Lung (tissue), 17 donors: ENCODE measurements at places on chromosomes 7 and 10. TPM values are rescaled to one million over a fixed set of nuclear protein-coding genes. Genes with fewer than 3 reads are reported as not detected.

DNA sequence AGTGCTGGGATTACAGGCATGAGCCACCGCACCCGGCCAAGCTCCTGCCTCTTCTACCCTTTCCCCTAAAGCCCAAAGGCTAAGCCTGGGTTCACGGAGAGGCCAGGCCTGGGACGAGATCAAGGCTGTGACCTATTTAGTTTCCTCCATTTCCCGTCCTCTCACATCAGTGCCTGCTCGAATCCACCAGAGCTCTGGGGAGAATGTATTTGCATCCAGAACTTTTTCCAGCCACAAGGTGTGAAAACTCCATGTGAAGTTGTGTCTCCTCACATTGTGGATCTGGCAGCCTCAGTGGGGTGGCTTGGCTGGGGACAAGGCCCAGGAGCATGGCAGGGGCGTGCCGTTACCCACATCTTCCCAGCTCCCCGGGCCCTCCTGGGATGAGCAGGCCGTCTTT is 38.0 kb downstream of the SMKR1 start:
- no peak for DNase-seq

DNA sequence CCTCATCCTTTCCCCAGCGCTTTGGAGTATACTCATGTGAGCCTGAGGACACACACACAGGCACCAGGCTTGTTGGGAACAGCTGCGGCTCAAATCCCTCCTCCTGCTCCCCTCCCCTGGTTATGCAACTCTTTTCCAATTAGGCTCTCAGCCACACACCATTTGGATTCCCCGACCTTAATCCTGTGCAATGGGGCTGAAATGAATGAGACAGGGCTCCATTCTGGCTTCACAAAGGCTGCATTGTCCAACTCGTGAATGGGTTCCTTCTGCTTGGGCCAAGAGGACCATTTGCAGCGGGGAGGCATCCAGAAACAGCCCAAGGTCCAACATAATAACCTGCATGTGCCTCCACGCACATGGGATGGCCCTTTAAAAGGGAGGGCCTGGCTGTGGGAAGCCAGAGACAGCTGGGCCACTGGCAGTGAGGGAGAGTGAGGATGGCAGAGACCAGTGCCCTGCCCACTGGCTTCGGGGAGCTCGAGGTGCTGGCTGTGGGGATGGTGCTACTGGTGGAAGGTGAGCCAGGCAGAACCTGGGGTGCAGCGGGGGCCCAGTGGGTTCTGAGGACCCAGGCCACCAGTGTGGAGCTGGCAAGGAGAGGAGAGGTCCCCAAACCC is at the start of gene RGR:
Gene RGR (plus strand): TSS at position 403 of the 620 bp plus-strand sequence. CDS start 38 bp downstream, at position 441.
- DNase-seq: peak; percentile 42

Gene CYP26A1
- total RNA-seq: not detected

DNA sequence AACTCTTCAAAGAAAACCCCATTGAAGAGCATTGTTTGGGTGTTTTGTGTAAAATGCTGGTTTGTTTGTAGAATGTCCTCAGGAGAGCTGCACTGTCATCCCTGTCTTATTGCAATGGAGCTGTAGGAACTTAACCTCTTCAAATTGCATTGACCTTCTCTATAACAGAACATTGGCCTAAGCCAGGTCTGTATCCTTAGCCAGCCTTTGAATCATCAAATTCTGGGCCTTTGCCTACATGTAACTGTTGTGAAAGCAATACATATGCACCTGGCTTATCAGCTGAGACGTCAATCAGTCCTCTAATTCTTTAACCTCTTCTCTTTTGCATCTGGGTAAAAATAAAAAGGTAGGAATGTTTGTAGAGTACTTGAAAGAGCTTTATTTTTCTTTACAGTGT is 196.0 kb downstream of the CSTF2T start:
- DNase-seq: no peak

GRCh38 chr10:61961278-61961677 is 59.8 kb downstream of the ARID5B start:
- DNase-seq: no peak

- DNase-seq: no peak
These were observed 366.5 kb upstream of the AKR1E2 start for GRCh38 chr10:4459531-4459930.

Gene CCNJ
- 6.7 TPM for total RNA-seq

DNA sequence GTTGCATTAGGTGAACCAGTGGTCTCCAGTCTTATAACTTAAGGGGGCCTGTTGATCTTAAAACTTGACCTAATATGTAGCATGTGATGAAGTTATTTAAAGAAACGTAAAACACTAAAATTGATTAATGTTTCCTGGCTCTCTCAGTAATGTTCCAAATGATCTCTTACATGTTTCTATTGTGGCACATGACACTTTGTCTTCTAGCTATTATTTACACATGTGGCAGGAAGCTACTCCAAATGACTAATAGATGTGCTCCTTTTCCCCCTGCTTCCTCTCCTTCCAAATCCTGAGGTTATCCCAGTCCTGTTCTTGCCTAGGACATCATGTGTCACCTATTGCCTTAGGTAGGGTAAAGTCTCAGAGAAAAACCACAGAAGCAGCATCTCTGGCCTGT is 89.4 kb downstream of the FAS start:
- DNase-seq: no peak

DNA sequence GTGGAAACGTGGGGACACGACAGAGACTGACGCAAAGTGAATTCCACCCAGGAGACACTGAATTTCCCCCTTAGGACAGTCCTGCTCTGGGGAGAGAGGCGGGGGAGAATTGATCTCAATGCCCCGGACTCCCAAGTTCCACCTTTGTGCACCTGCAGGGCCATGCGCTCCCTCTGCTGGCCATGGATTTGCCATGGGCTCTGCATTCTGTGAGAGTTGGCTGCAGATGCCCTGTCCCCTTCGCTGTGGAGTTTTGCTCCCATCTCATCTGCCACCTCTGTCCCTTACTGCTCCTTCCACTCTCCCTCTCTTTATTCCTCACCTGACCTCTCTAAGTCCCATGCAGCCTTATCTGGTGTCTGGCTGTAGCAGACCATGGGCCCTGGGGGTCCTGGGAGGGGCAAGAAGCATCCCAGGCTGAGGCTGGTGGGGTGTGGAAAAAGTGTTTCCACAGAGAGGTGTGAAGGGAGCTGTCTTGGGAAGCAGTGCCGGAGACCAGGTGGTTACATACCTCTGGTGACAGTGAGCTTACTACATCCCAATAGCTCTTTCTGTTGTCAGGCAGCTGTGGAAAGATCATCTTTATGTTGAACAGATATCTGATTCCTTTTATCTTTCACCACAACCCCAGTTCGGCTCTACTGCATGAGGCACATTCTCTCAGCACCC is 14.3 kb downstream of the GHRHR start:
- DNase-seq: no peak

DNA sequence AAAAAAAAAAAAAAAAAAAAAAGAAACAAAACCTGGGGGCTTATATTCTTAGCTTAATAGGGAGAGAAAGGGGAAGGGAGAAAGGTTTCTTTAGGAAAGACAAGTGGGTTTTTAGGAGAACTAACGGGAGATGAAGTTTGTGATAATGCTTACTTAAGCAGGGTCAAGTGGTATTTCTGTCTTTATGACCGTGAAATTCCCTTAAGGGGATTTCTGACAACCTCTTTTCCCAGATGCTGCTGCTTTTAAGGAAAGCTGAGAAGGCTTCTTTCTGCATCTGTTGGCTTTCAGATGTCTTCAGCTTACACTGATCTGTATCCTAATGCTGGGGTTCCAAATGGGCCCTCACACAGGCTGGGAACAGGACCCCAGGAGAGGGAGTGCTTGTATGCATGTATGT is 42.6 kb downstream of the ADAMTS14 start:
- no peak for DNase-seq
